ENCODE measurements at places on chromosomes 16 and 17. TPM values are rescaled to one million over a fixed set of nuclear protein-coding genes. Genes with fewer than 3 reads are reported as not detected.

Gene SMTNL2
- not detected for total RNA-seq

DNA sequence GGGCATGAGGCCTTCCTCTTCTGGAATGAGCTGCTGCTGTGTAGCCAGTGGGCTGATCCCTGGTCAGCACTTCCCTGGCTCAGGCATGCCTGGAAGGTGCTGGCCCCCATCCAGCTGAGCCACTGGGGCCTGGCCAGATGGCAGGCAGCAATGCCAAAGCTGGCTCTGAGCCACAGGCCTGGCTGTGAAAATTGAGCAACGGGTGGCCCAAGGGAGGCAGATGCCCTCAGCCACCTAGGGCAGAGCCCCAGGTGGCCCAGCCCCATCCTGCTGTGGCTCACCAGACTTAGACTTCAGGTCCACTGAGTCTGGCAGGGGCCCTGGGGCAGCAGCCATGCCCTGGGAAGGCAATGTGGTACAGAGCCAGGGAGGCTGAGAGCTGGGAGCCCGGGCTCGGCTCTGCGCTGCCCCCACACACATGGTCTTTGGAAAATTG, 8.5 kb upstream of the CRHR1 start:
- DNase-seq, result peak; percentile 15

GRCh38 chr16:7456211-7456610, 123.6 kb downstream of the RBFOX1 start:
- no peak for DNase-seq

GRCh38 chr17:80367503-80367902, 47.5 kb upstream of the ENDOV start:
- no peak for DNase-seq

DNA sequence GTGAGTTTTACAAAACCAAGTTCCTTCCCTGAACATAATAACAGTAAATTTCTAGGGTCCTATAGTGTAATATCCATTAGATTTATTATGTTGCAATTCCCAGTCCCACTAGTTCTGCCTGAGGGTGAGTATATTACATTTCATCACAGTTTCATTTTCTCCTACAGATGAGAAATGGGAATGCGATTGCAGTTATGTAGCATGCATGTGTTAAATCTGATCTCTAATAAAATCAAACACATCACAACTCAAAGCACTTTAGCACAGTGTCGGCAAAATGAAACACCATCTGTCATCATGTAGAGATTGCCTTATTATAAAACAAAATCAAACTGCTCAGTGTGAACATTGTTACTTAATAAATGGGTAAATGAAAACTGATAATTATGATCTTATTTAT, 180.5 kb upstream of the TOX3 start:
- DNase-seq, result no peak

DNA sequence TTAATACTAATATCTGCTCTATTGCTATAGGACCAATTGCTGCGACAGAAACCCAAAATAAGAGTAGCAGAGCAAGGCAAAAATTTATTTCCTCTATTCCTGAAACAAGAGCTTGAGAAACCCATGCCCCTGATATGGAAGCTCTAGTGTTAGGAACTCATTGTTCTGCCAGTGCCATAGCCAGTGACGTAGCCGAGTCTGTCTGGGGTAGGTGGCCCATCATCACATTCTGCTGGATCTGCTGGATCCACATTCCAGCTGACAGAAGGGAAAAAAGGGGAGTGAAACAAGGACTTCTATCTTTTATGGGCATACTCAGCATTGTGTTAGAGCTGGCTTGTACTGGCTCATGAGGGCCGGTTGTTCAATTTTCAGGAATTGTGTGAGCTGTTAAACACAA, 248.9 kb upstream of the MON1B start:
- no peak for DNase-seq

DNA sequence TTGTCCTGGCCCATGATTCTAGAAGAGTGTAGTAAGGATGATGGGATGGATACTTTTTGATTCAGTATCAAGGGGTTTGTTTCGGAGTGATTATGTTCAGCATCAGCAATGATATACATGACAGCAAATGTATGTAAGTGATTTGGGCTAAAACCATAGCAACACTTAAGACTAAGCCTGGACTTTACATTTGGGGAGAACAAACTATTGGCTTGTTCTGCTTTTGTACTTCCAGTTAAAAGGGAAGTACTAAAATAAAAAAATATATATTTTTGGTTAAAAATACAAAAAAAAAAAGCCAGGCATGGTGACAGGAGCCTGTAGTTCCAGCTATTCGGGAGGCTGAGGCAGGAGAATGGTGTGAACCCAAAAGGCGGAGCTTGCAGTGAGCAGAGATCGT, 20.5 kb upstream of the DHX8 start:
- no peak for DNase-seq

Gene SYT17
- 0.83 TPM for total RNA-seq

DNA sequence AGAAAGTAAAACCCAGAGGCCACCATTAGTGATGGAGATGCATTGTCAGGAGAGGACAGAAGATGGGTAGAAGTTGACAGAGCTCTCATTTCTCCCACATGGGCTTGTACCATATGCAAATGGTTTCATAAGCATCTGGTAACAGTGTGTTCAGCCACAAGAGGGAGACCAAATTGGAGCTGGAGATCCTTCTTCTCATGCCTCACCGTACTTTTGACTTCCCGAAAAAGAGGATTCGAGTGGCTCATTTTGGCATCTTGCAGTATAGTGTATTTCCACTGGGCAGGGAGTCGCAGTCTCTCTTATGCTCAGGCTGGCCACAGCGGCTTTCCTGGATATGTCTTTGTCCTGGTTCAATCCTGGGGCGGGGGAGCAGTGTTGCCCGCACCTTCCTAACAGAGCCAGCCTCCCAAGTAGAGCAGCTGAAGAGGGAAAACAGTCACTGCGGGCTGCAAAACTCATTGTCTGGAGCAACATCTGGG, 23.8 kb downstream of the TBC1D3B start:
- no peak for DNase-seq

Gene KRT39
- total RNA-seq, result not detected

DNA sequence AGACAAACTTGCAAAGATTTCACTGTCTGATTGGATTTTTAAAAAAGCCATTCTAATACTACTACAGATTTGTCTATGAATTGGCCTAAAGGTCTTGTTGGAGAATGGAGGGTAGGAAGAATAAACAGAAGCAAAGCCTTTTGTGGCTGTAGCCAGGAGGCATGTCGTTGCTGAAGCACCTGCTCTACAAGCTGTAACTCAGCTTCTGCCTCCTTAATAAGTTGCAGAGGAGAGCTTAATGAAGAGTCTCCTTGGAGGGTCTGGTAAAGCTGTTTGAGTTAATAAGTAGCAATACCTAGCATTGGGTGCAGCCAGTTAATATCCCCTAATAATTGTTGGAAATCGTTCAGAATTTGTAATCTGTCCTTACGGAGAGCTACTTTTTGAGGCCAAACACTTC, 10.0 kb upstream of the ZNF689 start:
- DNase-seq, result no peak

Gene IKZF3
- 0.30 TPM for total RNA-seq

Gene ACSM5
- 0.91 TPM for total RNA-seq

- DNase-seq, result no peak
These were observed 323 bp downstream of the ST3GAL2 start for GRCh38 chr16:70438585-70438968.

Gene PRAC2
- total RNA-seq, result not detected

DNA sequence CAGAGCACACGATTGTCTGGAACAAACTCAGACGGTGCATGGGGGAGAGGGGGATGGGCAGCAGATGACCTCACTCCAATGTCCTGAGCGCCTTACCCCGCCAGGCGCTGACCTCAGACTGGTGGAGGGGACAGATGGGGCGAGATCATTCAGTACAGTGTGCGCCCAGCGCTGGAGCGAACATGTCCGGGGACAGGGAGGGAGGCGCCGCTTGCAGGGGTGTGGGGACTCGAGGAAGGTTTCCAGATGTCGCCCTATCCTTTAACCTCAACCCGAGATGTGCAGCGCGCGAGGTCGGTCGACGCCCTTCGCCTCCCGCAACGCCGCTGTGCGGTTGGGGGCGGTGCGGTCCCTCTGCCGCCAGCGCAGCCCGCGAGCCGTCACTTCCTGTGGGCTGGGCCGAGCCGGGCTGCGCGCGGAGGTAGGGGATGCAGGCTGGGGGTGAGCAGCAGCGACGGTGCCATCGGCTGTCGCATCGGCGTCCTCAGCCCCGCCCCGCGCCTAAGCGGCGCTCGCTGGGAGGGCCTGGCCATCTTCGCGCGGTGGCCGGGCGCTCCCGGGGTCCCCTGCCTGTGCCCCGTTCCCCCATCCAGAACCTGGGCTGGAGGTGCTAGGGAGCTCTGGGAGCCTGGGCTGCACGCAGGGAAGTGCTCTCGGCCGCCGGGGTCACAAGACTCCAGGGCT, 5.3 kb upstream of the CDR2L start:
- DNase-seq, result peak; percentile 81

GRCh38 chr17:78263063-78263735, 31.8 kb downstream of the TMEM235 start:
- DNase-seq, result no peak

Measured in Daoy (cell line).